Activated CD4-positive, alpha-beta T cell treated with anti-CD3 and anti-CD28 coated beads for 4 hours (primary cell): ENCODE measurements at places on chromosomes 11 and 22.

DNA sequence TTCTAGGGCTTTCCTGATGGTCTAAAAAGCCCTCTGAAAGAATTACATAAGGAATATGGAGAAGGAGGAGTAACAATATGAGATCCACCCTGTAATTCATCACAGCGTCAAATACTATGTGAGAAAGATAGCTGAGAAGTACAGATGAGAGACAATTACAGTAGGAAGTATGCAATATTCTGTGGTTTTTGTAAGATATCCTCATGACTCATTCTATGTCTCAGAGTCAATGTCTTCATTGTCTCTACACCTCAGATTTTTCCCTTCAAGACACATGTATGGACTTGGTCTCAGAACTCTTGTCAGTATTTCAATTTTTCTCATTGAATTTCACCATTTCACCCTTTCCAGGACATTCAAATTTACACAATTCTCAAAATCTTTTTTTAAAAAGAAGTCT is 343.3 kb upstream of the CTSC start:
- no peak for DNase-seq

DNA sequence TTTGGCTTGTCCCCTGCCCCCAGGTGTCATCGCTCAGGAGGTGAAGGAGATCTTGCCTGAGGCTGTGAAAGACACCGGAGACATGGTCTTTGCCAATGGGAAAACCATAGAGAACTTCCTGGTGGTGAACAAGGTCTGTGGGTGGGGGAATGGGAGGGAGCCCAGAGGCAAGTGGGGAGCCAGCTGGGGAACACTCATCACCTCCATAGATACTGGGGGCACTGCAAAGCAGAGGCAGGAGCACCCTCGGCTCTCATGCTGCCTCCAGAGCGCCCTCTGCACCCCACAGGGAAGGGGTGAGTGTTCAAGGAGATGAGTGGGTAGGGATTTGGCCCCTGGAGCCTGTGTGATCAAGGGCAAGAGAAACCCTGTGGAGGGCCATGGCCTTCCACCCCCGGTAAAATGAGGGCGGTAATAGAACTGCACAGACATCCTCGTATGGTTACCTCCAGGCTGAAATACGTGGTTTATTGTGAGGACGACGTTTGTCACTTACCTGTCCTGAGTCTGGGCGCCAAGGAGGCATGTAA is 14.0 kb downstream of the TMEM258 start:
- DNase-seq = no peak

- DNase-seq = no peak
Observed at GRCh38 chr11:72441752-72442207, 7.4 kb upstream of the CLPB start.

DNA sequence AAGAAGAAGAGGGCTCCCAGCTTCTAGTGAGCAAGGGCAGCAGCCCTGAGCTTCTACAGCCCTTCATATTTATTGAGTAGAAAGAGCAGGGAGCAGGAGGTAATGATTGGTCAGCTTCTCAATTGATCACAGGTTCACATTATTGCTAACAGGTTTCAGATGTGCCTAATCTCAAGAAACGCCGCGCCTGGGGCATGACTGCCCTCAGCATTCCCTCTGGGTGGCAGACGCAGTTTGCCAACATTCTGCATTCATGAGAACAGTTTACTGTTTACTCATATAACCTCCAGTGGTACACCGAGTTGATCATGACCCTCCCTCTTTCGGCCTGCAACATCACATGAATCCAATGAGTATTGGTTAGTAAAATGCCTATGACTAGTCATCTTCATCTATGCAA is 4.7 kb upstream of the ZNF74 start:
- no peak for DNase-seq
